ENCODE measurements at places on chromosomes 16 and 17.
A peak's percentile ranks its signal among the peaks of the same experiment; 100 is the strongest.

DNA sequence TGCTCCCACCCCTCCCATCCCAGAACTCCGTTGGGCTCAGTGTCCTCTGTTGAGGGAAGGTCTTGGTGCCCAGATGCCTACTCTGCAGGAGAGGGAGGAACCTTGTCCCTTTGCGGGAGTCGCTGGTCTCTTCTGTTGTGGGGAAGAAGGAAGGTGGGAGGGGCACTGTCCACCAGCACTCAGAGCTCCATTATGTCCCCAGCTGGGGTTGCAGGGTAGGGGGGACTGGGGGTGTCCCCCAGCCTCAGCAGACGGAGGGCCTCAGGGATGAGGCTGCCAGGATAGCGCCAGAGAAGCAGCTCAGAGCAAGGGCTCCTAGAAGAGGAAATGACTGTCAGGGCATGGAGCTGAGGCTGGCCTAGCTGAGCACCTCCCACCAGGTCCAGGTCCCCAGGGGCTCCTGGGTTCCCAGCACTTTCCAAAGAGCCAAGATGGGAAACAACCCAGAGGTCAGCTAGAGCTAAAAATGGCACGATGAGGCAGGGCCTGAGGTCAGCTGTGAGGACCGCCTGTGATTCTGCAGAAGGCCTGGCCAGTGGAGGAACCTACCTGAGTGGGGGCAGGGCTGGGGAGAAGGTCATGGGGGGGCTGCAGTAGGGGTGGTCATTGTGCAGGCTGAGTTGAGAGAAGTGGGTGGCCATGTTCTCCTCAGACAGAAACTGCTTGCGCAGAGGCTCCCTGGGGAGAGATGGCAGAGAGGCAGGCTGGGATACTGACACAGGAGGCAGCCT, 893 bp downstream of the HCFC1R1 start:
- DNase-seq, result peak; percentile 74

DNA sequence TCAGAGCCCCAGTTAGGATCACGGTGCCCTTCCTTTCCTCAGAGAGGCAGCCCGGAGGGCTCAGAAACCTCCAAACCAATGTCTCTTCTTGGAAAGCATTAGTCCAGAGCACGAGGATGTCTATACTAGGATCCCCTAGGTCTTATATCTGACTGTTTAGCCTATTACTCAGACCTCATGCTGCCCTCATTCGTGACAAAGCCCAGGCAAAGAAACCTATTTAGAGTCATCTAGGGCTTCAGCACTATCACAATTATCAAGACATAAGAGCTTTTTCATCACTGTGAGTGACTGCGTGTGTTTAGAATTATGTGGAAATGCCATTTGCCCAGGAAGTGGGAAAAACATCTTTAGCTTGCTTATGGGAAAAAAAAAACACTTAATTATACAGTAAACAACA, 159.8 kb upstream of the NOL11 start:
- DNase-seq, result peak; percentile 49

- no peak for DNase-seq
Measured at GRCh38 chr16:15601212-15601879, 41.6 kb downstream of the MARF1 start.

GRCh38 chr16:11630046-11630767, 38.0 kb upstream of the SNN start:
- DNase-seq, result no peak

Measured in fibroblast of the aortic adventitia (primary cell).